ENCODE measurements at places on chromosomes 3 and 15.

- DNase-seq: no peak
- no peak overlapping the region for H3K27ac ChIP-seq
- H3K27me3 ChIP-seq: no peaks in the 10 kb centered on the region
- no peak overlapping the region for H3K4me3 ChIP-seq
- no peaks in the 10 kb centered on the region for H3K4me1 ChIP-seq
Measured at GRCh38 chr3:85159376-85159775, 200.6 kb downstream of the CADM2 start.

DNA sequence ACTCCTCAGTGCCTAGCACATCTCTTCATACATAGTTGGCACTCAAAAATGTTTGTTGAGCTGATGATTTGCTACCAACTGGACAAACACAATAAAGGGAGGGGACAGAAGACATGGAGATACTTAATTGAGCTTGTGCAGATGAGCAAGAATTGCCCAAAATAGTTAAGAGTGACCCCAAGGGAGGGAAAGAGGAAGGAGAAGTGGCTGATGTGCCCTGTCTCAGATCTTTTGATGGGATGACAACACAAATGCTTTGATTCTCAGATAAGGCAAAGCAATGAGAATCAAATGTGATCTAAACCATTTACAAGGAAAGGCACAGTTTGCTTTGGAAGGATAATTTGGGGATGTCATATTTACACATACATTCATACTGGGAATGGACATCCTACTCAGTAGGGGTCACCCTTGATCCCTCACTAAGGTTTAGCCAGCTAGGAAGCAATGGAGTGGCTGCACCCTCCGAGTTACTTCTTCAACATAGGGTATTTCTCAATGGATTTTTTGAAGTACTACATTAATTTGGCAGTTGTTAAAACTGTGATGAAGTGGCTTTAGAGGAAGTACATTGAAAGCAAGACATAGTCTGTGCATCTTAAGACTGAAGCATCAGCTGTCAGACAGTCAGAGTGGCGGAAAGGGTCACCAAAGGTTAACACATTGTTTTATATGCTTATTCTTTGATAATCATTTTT, 21.9 kb upstream of the SSR3 start:
- H3K4me3 ChIP-seq: no peak overlapping the region
- DNase-seq: no peak
- H3K4me1 ChIP-seq: no peaks in the 10 kb centered on the region
- H3K27me3 ChIP-seq: no peaks in the 10 kb centered on the region

DNA sequence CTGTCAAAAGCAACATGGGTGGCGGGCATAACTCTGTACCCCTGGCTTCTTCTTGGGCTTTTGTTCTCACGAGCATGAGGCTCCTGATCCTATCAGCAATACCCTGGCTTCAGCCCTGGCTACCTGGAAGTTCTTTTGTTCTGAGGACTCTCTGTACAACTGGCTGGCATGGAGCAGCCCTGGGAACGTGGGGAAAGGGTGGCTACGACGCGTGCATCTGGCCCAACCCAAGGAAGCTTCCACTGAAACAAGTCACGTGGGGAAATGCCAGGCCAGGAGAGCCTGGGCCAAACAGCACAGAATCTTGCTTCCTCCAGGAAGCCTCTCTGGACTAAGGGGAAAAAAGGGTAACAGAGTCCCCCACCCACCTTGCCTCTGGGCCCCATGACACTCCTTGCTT, 22.7 kb upstream of the ATP2B2 start:
- DNase-seq: no peak
- no peak overlapping the region for H3K4me3 ChIP-seq
- H3K27ac ChIP-seq: no peak overlapping the region
- H3K36me3 ChIP-seq: no peaks in the 10 kb centered on the region
- no peaks in the 10 kb centered on the region for H3K4me1 ChIP-seq

- no peaks in the 10 kb centered on the region for H3K27me3 ChIP-seq
- DNase-seq: no peak
- no peak overlapping the region for H3K27ac ChIP-seq
- H3K4me3 ChIP-seq: no peak overlapping the region
Measured at GRCh38 chr3:178200316-178200715, 335.9 kb upstream of the KCNMB2 start.

- no peak for DNase-seq
- no peaks in the 10 kb centered on the region for H3K4me1 ChIP-seq
- H3K36me3 ChIP-seq: no peaks in the 10 kb centered on the region
Measured at GRCh38 chr15:69082021-69082502, 67.6 kb downstream of the NOX5 start.

DNA sequence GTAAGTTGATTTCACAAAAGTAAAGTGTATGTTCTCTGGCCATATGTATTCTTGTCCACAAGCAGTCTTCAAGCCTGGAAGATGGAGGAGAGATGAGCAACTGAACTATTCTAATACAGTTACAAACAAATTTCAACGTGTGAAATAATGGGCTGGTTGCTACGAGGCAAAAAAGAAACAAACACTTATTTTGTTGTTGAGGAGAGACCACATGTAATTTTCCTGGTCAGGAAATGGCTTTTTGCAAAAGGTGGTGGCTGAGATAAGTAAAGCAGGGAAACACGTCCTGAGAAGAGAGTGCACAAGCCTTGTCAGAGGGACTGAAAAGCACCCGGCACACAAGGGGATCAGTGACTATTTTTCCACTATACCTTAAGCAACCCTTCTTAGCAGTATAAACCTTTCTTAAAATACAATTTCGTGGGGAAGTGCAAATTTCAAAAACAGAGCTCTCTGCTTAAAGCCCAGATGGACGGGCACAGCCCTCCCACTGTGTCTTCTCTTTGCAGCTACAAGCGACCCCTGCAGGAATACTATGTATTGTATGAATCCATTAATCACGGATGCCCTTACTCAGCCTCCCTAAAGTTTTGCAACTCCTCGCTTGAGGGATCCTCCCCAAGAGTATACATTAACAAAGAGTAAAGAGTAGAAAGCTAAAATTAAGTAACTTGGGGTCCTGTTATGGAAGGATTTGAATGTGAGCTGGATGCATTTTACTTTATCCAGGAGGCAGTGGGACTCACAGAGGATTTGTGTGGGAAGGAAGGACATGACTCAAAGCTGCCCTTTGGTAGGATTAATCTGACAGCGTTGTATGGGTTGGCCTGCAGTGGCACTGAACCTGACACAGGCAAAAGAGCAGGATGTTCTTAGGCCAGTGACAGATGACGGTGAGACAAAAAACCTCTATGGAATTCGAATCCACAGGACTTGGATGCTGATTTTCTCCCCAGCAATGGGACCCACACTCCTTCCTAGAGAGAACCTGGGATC, 253.7 kb downstream of the IL5RA start:
- no peak for DNase-seq
- no peaks in the 10 kb centered on the region for H3K27me3 ChIP-seq
- no peaks in the 10 kb centered on the region for H3K36me3 ChIP-seq
- H3K27ac ChIP-seq: no peak overlapping the region

DNA sequence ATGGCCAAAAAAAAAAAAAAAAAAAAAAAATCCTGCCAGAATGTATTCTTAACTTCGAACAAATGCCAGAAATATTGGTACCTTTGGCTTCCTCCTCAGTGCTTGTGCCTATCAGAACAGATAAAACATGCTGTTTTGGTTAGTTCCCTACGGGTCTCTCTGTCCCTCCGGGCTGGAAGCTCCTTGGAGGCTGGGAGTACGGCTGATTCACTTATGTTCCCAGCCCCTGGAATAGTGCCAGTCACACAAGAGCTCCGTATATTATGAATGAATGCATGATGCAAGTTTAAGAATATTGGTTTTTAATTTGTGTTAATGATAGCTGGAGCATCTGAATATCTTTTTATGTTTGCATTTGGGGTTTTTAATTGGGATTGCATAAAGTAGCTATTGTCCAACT, 44.0 kb downstream of the NR2F2 start:
- H3K4me3 ChIP-seq: no peak overlapping the region
- no peaks in the 10 kb centered on the region for H3K36me3 ChIP-seq
- H3K4me1 ChIP-seq: no peaks in the 10 kb centered on the region

GRCh38 chr3:168073842-168074605, 21.7 kb downstream of the GOLIM4 start:
- DNase-seq: no peak
- no peaks in the 10 kb centered on the region for H3K27me3 ChIP-seq
- H3K36me3 ChIP-seq: no peaks in the 10 kb centered on the region

GRCh38 chr3:109095166-109095565, 22.8 kb downstream of the MORC1 start:
- H3K4me3 ChIP-seq: no peak overlapping the region
- H3K27ac ChIP-seq: no peak overlapping the region
- no peaks in the 10 kb centered on the region for H3K36me3 ChIP-seq
- DNase-seq: no peak
- H3K4me1 ChIP-seq: no peaks in the 10 kb centered on the region

GRCh38 chr3:51678186-51678585, 7.1 kb downstream of the TEX264 start:
- peaks cover 66% of the 10 kb centered on the region for H3K4me1 ChIP-seq
- no peak overlapping the region for H3K27ac ChIP-seq
- DNase-seq: no peak
- no peak overlapping the region for H3K4me3 ChIP-seq
- H3K36me3 ChIP-seq: no peaks in the 10 kb centered on the region

GRCh38 chr3:105584003-105584790, 217.5 kb downstream of the ALCAM start:
- DNase-seq: no peak
- no peaks in the 10 kb centered on the region for H3K4me1 ChIP-seq
- H3K4me3 ChIP-seq: no peak overlapping the region
- no peaks in the 10 kb centered on the region for H3K27me3 ChIP-seq
- H3K27ac ChIP-seq: no peak overlapping the region

DNA sequence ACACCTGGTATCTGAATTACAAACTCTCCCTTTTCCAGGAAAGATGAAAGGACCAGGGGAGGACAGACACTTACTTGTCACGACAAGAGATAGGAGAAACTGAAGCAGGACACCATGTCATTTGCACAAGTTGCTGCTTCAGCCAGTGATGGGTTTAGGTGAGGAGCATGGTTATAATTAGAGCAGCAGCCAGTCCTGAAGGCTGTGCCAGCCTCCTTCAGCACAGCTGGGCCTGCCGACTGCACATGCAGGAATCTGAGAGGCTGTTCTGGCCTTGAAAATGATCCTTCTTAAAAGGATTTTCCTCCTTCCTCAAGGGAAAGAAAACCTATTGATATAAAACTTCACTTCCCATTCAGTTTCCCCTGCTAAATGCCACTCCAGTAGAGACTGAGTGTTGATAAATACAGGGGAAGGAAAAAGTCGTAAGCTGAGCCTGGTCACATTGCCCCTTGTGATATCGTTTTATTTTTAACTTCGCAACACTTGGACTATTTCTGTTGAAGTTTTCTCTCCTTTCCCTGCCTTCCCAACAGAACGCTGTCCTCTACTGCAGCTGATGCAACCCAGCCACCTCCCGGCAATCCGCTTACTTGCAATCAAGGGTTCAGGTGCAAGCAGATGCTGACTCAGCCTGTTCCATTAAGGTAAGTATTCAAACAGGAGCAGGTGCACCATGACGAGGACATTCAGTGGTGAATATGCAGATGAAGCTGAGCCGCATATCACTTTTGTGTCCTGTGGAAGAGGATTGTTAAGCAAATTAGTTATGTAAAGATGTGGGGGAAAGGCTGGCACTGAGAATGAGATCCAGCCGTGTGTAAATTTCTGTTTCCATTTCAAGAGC, at the start of gene FBXO40:
Gene FBXO40, plus strand, starts transcription at position 524 of the 847 bp plus-strand sequence. CDS start 27,197 bp downstream, outside the sequence.
- H3K4me3 ChIP-seq: no peak within 1 kb of the TSS
- H3K4me1 ChIP-seq: no peaks in the 10 kb centered on the region
- H3K27ac ChIP-seq: no peak within 1 kb of the TSS
- H3K36me3 ChIP-seq: no peaks in the 10 kb centered on the region
- DNase-seq: no peak
- H3K27me3 ChIP-seq: no peaks in the 10 kb centered on the region

DNA sequence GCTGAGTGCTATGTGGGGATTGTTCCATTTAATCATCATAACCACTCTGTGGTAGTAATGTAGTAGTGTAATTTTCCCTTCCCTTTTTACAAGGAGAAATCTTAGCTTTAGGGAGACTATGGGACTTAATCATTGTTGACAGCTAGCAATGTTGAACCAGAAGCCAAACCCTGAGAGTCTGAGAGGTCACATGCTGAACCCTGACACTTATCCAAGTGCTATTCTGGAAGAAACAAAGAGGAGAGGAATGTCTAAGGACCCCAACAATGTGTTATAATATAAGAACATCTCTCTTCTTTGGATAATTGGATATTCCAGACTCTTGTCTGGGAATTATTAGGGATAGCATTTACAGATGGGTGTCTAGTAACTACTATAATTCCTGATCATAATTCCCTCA, 58.4 kb downstream of the GAP43 start:
- peaks cover 3% of the 10 kb centered on the region for H3K4me1 ChIP-seq
- H3K27me3 ChIP-seq: peaks cover 2% of the 10 kb centered on the region
- no peak for DNase-seq
- H3K36me3 ChIP-seq: no peaks in the 10 kb centered on the region

- no peak overlapping the region for H3K27ac ChIP-seq
- H3K27me3 ChIP-seq: no peaks in the 10 kb centered on the region
- H3K4me1 ChIP-seq: no peaks in the 10 kb centered on the region
- H3K4me3 ChIP-seq: no peak overlapping the region
- no peak for DNase-seq
Measured at GRCh38 chr3:160127308-160127707, 97.9 kb upstream of the C3orf80 start.

DNA sequence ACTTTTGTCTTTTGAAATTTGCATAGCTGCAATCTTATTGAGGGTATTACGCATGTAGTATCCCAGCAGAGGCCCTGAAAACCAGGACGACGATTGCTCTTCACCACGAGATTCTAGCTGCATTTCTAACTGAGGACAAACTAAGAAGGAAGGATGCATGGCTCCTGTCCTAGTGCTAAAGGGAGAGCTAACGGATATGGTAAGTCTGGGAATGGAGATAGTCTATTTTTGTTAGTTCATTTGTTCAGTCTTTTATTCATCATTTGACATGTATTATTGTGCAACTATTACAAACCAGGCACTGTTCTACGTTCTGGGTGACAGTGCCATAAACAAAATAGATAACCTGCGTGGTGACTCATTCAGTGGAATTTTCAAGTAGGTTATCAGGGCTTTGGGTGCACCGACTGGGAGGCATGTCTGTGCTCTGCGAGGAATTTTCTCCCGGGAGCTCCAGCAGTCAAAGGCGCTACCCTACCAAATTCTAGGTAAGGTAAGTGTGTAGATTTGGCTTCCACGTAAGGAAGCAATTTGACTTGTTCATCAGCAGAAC, 51.9 kb upstream of the ETV5 start:
- no peak overlapping the region for H3K4me3 ChIP-seq
- no peaks in the 10 kb centered on the region for H3K4me1 ChIP-seq
- DNase-seq: no peak
- no peak overlapping the region for H3K27ac ChIP-seq

DNA sequence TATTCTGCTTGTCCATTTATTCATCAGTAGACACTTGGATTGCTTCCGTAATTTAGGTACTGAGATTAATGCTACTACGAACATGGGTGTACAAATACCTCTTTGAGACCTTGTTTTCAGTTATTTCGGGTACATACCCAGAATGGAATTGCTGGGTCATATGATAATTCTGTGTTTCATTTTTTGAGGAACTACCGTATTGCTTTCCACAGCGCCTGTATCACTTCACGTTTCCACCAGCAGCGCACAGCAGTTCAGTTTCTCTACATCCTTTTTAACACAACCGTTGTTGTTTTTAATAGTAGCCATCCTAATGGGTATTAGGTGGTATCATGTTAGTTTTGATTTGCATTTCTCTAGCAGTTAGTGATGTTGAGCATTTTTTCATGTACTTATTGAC, 9.5 kb downstream of the PAK2 start:
- no peaks in the 10 kb centered on the region for H3K4me1 ChIP-seq
- no peaks in the 10 kb centered on the region for H3K27me3 ChIP-seq
- no peak overlapping the region for H3K27ac ChIP-seq
- peaks cover 7% of the 10 kb centered on the region for H3K36me3 ChIP-seq
- no peak overlapping the region for H3K4me3 ChIP-seq
